ENCODE measurements at places on chromosomes 1 and 21. TPM values are rescaled to one million over a fixed set of nuclear protein-coding genes. Genes with fewer than 3 reads are reported as not detected.

The OPRD1 gene
- total RNA-seq, result 0.05 TPM

The LCE1C gene
- not detected for total RNA-seq

The GPA33 gene
- total RNA-seq, result not detected

The SIKE1 gene
- total RNA-seq, result 16.0 TPM

The NPR1 gene
- total RNA-seq, result 0.82 TPM

The SYPL2 gene
- total RNA-seq, result 0.13 TPM

The S100A8 gene
- total RNA-seq, result not detected

The LCE2D gene
- not detected for total RNA-seq

The RGSL1 gene
- not detected for total RNA-seq

The ORC1 gene
- 19.7 TPM for total RNA-seq

The KIF26B gene
- total RNA-seq, result 0.06 TPM

The FCRL6 gene
- total RNA-seq, result not detected

All from A549 treated with CORT108297 at 1 μM for 4 hours (cell line).